ENCODE measurements at places on chromosomes 11 and 22.

DNA sequence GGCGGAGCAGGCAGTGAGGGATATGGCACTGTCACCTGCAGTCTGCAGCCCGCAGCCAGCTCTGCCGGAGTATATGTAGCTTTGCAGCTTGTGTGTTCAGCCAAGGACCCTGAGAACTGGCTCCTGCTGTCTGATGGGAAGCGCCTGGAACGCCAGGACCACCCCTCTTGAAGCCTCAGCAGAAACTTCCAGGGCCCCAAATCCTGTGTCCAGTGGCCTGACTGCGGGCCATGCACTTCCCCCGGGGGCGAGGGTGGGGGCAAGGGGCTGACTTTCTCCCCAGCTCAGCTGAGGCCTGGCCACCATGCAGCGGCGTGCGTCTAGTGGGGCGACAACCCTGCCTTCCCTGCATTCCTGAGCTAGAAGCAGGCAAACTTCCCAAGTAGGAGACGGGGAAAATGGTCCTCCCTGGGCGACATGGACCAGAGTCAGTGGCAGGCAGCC, 32.3 kb downstream of the PISD start:
- DNase-seq: no peak

- no peak for DNase-seq
Observed at GRCh38 chr11:13663631-13664071, 4.8 kb upstream of the FAR1 start.

- DNase-seq: no peak
Observed at GRCh38 chr11:125301346-125301745, 136.8 kb downstream of the PKNOX2 start.

- DNase-seq: no peak
Observed at GRCh38 chr11:115522302-115522701, 18.1 kb upstream of the CADM1 start.

GRCh38 chr11:91209306-91209705, 986.5 kb upstream of the CHORDC1 start:
- DNase-seq: no peak

GRCh38 chr11:45470794-45471167, 184.6 kb upstream of the SYT13 start:
- no peak for DNase-seq

GRCh38 chr11:15568440-15568839, 453.7 kb downstream of the INSC start:
- DNase-seq: no peak

GRCh38 chr11:123454060-123454651, 24.1 kb downstream of the GRAMD1B start:
- no peak for DNase-seq

- no peak for DNase-seq
Observed at GRCh38 chr11:124769806-124770774, 8.0 kb upstream of the ESAM start.

DNA sequence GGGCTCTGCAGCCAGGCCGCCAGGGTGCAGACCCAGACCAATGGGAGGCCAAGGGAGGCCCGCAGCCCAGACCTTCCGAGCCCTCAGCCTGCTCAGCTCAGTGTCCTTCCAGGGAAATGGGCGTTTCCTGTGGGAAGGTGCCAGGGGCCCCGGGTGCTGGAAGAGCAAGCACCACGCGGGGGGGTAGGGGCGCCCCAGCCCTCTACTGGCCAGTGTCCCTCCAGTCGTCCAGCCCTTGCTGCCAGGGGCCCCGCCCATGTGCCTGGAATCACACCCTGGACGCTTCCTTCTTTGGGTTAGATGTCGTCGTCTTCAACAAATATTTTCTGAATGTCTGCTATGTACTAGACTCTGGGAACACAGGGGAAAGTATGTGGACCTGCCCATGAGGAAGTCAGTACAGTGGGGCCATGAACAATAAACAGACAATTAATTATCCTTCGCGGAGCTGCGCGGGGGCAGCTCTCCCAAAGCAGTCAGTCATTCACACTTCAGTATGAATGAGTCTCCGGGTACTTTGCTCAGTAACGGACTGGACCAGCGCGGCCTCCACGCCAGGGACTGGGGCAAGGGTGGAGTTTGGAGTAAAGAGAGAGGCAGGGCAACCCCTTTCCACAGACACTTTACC, 60.2 kb downstream of the CDKN1C start:
- no peak for DNase-seq

Data from pons (tissue), 1 donor.